ENCODE measurements at places on chromosomes 16 and 17.
A peak's percentile ranks its signal among the peaks of the same experiment; 100 is the strongest.

DNA sequence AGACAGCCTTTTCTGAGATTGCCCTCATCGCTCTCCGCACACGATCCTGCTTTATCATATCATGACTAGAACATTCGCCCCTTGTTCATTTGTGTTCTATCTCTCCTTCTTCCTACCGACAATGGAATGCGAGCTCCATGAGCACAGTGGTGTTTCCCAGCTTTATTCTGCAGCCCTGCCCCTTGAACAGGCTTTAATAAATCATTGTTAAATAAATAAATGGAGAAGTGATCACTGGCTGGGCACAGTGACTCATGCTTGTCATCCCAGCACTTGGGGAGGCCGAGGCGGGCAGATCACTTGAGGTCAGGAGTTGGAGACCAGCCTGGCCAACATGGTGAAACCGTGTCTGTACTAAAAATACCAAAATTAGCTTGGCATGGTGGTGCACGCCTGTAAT is 1063.3 kb upstream of the EEF2KMT start:
- no peak for DNase-seq

DNA sequence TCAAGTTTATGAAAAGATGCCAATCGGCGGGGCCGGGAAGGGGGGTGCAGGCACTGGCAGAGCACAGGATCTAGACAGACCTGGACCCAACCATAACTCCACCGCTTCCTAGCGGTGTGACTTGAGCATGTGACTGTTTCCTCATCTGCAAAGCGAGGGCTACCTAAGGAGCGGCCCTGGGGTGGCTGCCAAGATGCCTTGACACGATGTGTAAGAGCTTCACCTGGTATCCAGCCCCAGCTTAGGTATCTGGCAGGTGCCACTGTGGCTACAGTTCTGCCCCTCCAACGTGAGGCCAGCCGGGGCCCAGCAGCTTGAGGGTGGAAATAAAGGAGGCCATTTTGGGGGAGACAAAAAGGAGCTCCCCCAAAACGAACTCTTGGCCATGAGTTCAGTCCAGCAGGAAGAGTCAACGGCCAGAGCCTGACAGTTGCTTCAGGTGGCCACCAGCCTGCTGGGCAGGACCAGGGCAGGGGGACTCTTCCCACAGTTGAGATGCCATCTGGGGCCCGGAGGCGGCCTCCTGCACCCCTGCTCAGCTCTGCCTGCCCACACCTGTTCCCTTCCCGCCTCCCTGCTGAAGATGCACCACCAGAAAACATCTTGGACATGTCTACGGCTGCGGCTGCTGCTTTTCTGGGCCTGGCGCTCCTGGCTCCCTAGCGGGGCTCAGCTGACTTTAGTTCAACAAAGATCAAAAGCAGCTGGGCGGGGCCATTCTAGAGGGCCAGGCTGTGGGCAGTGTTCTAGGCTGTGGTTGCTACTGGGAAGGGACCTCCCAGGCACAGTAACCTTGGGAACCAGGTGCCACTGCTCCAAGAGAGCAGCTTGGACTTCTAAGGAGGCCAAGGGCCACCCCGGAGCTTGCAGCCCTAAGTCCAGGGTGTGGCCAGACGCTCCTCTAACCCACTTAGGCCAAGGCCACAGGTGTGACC is 3.4 kb upstream of the MTSS2 start:
- no peak for DNase-seq

GRCh38 chr17:52636443-52636842 is 477.9 kb upstream of the CA10 start:
- no peak for DNase-seq

GRCh38 chr16:53771655-53772497 is 67.9 kb downstream of the FTO start:
- DNase-seq = no peak

GRCh38 chr17:42097691-42098631 is at the start of gene ZNF385C:
ZNF385C (minus strand) TSS chr17:42098473; CDS start chr17:42063056, 35,417 bp downstream.
- DNase-seq = no peak

- DNase-seq = no peak
Measured at GRCh38 chr17:61836266-61837174, 26.8 kb downstream of the BRIP1 start.

DNA sequence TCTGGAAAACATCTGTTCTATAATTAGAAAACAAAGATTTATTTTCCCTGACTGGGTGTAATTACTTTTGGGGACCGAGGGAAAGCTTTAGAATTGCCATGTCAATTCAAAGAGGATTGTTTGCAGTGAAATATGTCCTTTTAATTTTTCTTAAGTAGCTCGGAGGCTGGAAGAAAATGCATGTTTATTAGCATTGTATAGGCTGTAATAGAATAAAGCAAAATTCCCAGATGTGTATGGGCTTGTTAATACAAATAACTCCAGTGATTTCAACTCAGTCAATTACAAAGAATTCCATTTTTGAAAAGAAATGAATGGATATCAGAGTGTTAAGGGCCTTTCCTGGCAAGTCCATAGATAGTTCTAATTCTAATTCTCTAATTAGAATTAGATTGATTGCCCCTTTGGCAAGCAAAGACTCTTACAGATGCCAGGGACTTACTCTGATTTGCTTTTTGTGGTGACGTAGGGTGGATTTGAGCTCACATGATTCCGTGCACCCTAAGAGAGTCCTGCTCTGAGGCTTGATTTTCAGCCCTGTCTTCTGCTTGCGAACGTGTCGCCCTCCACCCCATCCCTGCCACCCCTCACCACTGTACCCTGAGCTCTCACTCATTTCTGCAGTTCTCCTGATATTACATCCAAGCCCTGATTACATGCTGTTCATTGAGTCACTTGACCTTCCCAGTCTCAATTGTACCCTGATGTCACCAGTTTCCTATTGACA is 70.0 kb upstream of the FAM20A start:
- no peak for DNase-seq

GRCh38 chr16:30113711-30114333 is 485 bp upstream of the GDPD3 start:
- DNase-seq = no peak

DNA sequence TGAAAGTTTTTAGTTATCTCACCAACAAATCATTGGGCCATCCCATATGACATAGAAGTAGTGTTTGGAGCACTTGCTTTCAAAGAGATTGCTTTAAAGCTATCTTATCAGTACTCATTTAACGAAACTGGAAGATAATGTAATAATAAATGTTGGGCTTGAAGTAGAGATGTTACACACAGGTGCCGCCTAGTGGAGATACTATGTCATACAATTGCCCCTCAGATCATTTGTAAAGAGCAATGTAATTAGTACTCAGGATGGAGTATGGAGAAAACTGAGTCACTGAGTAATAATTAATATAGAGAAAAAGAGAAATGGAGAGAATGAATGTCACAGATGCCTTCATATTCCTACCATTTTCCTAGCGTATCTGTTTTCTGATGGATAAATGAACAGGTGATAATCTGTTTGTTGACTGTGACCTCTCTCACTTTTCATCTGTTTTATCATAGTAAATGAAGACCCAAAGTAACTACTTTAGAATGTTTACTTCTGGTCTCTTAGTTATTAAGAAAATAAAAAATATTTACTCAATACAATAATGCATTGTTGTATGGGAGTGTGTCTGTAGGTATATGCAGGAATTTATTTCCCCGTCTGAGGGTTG is 80.4 kb downstream of the EFCAB5 start:
- peak; percentile 16 for DNase-seq

DNA sequence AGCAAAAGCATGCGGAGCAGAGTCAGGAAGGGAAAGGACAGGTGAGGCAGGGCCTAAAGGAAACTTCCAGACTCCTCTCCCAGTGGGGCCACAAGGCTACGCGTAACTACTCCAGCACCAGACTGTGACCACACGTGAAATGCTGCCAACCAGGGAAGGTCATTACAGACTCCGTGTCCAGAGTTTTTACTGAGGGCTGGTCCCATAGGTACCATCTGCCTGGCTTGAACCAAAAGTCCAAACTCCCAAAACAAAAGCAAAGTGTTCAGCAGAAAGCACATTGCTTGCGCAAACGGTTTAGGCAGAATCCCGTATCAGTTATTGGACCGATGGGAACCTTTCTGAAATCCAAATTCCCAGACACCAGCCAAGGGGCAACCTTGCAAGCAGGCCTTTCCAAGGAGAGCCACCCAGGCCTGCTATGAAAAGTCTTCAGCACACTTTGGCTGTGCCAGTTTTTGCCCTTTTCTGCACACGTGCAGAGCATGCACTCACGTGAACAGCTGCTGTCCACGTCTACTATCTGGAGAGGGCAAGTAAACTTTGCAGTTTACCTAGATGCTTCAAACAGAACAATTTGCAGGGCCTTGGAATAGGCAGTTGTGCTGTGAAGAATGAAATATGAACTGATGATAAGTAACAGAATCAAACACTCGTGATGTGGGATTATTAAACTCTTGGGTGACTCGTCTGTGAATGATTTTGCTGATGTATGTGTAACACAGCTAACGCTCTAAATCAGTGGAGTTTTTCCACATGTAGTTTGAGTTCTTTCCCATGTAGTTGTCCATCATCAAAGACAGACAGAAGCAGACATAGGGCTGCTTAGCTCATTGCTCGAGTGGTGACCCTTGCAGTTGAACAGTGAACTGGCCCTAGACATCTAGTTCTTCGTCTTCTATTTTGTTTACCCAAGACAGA is 58.1 kb upstream of the CRISPLD2 start:
- DNase-seq = no peak

GRCh38 chr17:1638171-1638590 is 7.4 kb downstream of the SCARF1 start:
- DNase-seq = no peak

DNA sequence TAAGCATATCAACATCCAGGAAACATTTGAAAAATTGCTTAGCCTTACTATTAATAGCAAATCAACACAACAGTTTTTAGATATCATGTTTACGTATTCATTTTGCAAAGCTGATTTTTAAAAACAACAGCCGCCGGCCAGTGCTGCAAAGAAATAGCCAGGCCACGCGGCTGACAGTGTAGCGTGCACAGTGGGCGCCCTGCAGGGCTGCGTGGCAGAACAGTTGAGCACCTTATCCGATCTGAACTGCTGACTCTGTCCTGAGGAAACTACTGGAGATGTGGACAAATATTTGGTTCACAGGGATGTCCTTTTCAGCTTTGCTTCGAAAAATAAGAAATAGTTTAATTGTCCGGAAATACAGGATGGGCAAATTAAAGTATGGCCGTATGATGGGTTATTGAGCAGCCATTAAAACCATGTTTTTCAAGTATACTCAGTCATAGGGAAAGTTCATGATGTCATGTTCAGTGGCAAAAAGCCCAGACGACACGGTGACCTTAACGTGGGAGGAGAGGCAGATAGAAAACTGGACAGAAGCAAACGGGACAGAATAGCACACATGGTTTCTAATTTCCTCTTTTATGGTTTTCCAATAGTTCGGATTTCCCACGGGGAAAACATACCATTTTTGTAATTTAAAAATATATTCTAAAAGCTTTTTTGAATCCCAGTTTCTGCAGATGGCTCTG is 52.4 kb upstream of the ENDOV start:
- no peak for DNase-seq
